NB4 (cell line): ENCODE measurements at places on chromosomes 5 and 9.

- peak; percentile 85 for DNase-seq
Measured at GRCh38 chr5:142807372-142807911, 37.3 kb downstream of the ARHGAP26 start.

DNA sequence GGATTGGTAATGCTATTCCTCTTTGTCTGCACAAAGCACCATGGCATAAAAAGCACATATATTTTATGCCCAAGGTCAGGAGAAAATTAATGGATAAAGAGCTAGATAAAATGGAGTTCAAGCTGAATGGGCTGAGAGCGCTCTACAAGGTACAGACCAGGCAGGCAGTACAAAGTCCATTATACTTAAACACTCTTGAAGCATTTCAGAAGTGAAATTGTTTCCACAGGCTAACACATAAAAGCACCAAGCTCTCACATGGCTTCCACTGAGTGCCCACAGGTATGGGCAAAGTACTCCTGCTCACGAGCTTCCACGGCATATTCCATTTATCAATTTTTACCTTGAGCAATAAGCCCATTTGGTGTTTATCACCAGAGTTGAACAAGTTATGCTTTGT is 771.2 kb upstream of the DMAC1 start:
- no peak for DNase-seq

- DNase-seq, result no peak
Measured at GRCh38 chr5:82538339-82539034, 260.3 kb upstream of the RPS23 start.

DNA sequence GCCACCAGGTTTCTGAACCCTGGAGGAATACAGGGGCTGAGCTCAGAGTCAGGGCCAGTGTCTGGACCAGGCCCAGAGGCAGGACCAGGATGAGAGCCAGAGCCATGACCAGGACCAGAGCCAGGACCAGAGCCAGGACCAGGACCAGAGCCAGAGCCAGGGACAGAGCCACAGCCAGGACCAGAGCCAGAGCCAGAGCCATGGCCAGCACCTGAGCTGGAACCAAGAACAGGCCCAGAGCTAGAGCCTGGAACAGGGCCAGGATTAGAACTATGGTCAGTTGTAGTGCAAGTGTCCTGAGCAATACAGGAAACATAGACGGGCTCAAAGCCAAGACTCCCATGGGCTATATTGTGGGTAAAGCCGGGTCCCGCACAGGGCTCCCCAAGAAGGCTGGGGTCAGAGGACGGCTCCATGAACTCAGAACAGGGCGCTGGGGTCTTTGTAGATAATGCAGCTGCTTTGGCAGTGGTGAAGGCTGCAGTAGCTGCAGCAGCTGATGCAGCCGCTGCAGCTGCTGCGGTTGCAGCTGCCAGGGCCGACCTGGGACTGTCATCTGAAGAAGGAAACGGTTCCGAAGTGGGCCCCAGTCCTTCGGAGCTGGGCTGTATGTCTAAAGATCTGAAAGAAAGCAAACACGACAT is 559 bp downstream of the SPAG8 start:
- no peak for DNase-seq

DNA sequence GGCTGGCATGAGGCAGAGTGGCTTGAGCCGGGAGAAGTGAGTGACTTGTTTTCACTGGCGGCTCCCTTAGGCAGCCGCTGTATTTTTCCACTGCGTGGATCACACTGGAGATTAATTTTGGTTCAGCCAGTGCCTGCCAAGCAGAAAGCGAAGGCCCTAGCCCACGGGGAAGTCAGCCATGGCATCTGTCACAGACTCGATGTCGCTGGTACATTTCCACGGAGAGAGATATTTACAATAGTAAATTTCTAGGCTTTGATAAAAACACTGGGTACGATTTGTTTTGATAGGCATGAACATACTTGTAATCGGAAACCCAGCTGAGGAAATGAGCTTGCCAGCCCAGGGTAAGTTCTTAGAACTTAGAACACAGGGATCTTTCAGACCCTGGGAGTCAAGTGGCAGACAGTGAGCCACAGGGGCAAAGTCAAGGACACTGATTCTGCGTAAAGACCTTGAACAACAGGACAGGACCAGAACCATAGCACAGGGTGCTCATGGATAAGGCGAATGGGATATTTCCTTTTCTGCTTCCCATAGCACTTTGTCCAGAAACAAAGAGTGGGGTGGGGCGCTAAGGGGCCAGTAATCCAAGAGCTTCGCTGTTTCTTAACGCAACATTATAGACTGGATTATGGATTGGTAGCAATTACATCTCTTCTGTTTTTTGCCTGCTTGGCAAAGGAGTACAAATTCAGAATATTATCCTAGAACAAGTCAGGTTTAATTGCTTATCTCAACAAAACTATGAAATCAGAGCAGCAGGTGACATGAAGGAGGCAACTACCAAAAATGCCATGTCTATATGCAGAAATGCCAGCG is 4.5 kb downstream of the DUSP1 start:
- DNase-seq, result no peak

GRCh38 chr9:108905494-108905893 is 28.4 kb downstream of the ELP1 start:
- no peak for DNase-seq

- DNase-seq, result no peak
Measured at GRCh38 chr9:108142504-108143201, 653.1 kb upstream of the KLF4 start.

DNA sequence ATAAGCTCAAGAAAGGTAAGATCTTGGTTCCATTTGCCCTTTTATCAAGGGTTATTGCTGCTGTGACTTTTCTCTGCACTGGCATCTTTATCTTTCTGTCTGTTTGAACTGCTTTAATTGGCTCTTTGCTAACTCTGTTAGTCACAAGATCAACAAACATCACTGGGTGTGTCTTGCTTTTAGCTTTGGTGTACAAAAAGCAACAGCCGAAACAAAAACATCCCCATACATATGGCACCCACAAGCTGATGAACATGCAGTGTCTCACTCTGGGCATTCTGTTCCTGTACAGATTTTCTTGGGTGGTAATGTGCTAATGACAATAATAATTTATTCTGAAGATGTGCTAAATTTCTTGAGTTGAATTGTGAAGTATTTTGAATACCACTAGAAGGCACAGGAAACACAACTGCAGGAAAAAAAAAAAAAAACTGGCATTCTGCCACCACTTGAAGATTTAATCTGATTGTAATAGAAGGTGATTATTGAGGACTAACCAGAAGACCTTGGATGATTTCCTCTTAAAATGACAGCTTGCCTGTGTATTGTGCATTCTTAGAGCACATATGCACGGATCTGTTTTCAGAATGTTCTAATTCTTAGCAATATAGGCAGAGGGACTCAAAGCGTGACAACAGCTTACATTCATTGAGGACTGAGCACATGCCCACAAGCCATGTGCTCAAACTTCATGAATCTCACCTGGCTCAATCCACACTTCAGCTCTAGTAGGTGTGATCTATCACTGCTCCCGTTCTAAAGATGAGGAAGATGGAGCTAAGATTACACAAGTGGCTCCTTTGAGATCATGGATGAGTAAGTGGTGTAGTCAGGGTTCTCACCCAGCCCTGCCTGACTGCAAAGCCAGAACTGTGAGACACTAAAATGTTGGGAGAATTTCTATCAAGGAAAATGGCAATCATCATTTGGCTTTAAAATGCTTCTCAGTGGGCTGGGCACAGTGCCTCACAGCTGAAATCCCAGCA is 96.4 kb downstream of the EBF1 start:
- DNase-seq, result no peak

DNA sequence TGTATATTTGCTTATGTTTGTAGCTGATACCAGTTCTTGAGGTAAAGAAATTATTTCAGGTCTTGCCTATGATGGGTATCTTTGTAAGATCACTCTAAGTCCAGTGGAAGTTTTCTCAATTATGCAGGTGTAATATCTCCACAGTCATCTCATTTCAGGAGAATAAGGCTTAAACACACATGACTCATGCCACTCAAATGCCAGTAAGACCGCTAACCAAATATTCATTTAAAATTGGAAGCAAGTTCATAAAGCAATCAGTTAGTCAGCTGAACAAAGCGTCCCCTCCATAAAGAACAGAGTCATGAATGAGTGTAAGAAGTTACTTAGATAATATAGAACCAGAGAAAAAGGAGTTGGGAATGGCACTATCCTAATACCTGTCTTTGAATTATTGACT is 248.7 kb downstream of the LURAP1L start:
- DNase-seq, result no peak

DNA sequence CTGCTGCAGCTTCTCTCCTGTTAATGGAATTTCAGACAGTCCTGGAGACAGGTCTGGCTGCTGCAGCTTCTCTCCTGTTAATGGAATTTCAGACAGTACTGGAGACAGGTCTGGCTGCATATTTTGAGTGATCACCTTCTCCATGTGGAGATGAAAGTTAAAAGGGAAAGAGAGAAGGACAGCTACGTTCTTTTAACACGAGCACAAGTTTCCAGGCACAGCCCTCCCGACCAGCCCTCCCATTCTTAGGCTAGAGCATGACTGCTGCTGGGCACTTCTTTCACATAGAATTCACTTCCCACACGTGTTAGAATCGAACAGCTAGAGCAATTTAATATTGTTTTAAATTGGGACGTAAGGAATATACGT is 133.3 kb upstream of the DMRT1 start:
- DNase-seq, result peak; percentile 77

GRCh38 chr9:120934281-120934680 is 7.7 kb upstream of the TRAF1 start:
- DNase-seq, result peak; percentile 71

DNA sequence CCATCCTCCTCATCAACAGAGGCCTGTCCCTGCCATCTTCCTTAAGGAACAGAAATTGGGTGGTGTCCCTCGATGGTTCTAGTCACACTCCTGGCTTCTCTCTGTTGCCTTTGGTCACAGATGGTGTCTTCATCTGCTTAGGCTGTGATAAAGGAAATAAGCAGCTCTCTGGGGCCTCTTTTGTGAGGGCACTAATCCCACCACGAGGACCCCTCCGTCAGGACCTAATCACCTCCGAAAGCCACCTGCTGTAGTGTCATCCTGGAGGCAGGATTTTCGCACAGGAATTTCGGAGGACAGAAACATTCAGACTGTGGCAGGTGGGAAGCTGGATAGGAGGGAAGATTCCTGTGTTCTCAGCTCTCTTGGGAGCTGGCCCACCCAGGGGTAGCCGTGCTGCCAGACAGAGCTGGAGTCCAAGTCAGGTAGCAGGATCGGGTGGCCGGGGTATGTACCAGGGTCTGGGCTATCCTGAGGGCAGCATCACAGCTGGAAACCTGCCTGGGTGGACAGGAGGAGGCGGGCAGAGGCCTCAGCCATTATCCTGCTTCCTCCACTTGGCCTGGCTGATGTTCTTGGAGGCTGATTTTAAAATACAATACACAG is 59.5 kb downstream of the ANKRD33B start:
- no peak for DNase-seq

- DNase-seq, result peak; percentile 83
Measured at GRCh38 chr9:88173378-88173999, 35.2 kb upstream of the SPATA31C2 start.

DNA sequence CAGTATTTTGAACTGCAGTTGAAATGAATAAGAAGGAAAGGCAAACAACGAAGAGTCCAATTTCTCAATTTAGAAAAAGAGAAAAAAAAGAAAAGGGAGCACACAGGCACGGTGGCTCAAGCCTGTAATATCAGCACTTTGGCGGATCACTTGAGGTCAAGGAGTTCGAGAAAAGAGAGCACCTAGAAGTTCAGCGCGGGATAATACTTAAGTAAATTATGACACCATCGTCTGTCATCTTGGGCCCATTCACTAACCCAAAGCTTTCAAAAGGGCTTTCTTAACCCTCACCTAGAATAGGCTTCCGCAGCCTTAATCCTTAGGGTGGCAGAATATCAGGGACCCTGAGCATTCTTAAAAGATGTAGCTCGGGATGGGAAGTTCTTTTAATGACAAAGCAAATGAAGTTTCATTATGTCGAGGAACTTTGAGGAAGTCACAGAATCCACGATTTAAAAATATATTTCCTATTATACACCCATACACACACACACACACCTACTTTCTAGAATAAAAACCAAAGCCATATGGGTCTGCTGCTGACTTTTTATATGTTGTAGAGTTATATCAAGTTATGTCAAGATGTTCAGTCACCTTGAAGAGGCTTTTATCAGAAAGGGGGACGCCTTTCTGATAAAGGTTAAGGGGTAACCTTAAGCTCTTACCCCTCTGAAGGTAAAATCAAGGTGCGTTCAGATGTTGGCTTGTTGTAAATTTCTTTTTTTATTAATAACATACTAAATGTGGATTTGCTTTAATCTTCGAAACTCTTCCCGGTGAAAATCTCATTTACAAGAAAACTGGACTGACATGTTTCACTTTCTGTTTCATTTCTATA is 602 bp upstream of the CD274 start:
- no peak for DNase-seq

DNA sequence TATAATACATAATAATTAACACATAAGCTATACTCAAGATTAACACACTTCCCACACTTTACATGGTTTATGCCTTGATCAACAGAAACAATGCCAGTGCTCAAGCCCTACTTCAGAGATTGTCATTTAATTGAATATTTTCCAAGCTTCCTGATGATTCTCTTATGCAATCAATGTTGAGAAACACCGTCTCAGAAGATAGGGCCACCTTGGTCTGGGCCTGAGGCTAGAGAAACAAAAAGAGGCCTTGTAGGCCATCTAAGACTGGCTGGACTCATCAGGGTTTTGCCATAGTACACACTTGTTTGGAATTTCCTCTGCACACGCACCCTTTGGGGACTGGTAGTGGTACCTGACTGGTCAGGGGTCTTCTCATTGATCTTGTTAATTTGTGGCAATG is 16.3 kb downstream of the C9orf152 start:
- DNase-seq, result peak; percentile 24

DNA sequence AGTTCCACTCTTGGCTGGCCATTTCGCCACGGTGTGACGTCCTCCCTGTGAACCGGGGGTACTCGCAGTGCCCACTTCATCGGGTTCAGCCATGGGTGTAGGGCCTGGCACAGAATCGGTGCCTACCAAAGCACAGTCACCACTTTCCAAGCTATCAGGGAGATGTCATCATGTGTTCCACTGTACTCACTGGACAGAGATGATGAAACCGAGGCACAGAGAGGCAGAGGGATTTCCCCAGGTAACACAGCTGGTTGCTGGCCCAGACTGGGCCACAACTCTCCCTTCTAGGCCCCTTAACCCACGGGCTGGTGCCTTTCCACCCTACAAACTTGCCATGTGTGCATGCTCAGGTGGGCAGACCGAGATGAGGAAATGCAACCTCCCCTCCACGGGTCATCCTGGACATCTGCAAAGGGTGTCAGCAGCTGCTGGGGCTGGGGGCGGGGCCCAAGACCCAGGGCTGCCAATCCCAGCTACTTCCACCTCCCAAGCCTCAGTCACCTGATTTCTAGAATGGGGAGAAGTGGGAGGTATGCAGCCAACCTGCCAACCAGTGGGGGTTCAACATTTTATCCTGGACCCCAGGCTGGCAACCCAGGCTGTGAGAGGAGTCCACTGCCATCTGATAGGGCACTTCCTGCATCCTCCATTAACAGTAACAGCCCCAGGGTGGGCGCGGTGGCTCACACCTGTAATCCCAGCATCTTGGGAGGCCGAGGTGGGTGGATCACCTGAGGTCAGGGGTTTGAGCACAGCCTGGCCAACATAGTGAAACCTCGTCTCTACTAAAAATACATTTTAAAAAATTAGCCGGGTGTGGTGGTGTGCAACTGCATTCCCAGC is 893 bp upstream of the SH2D3C start:
- DNase-seq, result peak; percentile 67
